SW480 (cell line): ENCODE measurements at places on chromosomes 3 and 15.

- DNase-seq, result no peak
These were observed 4.6 kb downstream of the ACSBG1 start for GRCh38 chr15:78229431-78230406.

GRCh38 chr15:35540885-35541284 lies 5.1 kb downstream of the DPH6 start:
- no peak for DNase-seq

GRCh38 chr3:129211772-129212171 lies 28.1 kb upstream of the CNBP start:
- DNase-seq, result peak; percentile 95

DNA sequence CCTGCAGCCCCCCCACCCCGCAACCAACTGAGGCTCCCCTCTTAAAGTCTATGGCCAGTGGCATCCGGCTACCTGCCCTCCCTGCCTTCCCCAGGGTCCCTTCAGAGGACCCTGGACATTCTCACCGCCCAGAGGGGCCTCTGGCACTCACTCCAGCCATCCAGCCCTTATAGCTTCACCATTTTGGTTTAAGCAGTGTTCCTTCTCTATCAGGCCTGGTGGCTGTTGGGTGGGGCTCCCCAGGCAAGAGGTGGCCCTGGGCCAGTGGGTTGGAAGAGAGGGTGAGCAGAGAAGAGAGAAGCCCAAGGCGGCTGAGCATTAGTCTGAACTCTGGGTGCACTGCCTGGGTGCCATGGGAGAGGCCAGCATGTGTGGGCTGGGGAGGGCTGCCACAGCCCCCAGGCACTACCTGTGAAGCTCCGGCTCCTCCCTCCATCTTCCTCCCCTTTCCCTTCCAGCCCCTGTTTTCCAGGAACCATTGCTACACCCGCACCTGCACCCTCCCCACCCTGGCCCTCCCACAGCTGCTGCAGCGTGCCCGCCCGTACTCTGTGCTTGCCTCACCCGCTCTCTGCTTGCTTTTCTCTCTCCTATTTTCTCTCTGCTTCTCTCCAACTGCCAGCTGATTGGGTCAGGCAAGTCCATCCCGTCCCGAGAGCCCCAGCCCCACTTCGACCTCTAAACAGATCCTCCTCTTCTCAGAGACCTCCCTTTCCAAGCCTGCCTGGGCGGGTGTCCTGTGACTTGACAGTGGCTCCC lies 168.2 kb downstream of the TBC1D2B start:
- no peak for DNase-seq

- DNase-seq, result peak; percentile 57
These were observed 52.5 kb downstream of the CPN2 start for GRCh38 chr3:194298331-194299227.

DNA sequence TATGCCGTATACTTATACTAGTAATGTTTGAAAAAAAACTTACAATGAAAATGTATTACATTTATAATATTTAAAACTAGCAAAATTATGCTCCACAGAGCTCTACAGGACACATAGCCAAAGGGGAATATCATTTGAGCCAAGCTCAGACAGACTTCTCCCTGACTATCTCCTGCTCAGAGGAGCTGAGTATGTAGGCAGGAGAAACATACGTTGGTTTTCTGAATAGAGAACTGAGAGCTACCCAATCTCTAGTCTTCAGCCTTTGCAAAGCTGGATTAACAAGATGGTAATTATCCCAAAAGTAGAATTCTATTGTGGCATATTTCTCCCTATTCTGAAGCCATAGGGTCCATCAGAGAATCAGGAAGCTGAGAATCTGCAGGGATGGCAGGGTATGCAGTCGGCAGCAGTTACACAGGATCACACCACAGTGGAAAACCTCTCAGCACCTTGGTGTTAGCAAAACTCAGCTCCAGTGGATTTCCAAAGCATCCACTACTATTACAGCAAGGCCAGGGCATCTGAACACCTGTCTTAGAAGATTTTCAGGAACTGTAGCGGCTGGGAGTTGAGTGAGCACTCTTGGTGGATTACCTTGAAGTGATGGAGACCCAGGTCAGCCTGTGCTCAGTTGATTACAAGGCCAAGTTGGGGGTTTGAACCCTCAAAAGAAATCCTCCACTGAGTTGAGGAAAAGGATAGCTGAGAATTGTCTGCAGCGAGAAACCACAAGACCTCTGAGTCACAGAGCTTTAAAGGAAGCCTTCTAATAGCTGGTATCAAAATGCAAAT lies 30.1 kb downstream of the GPR15 start:
- DNase-seq, result no peak
